ENCODE measurements at places on chromosomes 7 and 10. TPM values are rescaled to one million over a fixed set of nuclear protein-coding genes. Genes with fewer than 3 reads are reported as not detected.

DNA sequence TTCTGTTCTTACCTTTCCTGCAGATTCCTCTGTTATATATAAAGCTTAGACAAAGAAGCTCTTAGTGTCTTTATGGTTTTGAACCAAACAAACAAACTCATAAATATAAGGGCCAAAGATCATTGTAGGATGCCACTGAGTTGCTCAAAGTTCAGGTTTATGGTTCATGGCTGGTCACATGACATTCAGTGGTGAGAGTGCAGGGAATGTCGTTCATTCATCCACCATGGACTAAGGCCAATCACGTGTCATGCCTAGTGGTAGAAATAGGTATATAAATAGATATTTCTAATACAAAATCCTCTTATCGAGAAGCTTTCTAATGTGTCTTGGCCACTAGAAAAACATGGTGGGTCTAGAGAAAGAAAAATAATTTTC is 119.4 kb downstream of the GATA3 start:
- DNase-seq, result no peak

DNA sequence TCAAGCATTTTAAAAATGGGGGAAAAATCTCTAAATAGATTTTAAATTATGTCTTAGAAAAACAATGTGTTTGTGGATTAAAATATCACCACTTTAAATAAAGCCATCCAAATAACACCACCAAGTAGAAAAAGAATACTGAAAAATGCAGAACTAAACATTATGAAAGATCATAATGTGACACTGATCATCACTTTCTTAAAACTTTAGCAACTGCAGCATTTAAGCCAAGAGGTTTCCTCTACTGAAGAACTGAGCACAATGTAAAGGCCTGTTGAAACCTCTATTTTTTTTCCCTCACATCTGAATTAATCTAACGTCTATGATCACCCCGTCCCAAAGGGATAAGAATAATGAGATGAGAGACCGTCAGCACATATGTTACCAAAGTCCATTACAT is 18.6 kb downstream of the MINDY3 start:
- no peak for DNase-seq

- no peak for DNase-seq
Observed at GRCh38 chr7:103856929-103857328, 132.5 kb downstream of the RELN start.

DNA sequence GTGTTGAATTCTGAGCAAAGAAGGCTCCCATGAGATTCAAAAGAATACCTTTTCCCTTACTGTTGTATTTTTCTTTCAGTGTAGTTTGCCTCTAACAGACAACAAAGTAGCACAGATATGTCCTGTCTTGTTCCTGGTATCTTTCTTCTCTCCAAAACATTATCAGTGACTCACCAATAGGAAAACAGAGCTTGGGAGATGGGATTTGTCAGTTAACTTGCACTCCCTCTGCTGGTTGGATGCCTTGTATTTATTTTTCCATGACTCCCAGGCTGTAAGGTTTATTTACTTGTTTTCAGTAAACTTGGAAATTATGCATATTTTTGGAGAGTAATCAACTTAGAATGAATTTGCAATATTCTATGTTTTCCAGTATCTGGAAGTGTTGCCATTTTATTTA is 129.7 kb downstream of the SAMD9 start:
- peak; percentile 47 for DNase-seq

DNA sequence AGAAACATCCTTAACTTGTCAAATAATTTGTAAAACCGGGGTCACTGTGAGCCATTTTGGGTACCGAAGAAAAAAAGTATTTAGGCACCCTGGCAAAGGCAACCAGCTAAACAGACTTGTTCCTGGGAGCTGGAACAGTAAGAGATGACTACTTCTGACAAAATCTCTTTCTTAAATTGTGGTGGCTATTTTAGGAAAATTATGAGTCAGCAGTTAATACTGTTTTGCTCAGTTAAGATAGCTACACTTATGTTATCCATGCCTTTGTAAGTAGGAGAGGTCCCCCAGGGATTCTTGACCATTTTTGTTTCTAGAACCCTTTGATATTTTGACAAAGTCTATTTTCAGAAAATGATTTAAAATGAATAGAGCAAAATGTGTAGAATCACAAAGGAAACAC is 68.7 kb downstream of the TAX1BP1 start:
- DNase-seq, result no peak

DNA sequence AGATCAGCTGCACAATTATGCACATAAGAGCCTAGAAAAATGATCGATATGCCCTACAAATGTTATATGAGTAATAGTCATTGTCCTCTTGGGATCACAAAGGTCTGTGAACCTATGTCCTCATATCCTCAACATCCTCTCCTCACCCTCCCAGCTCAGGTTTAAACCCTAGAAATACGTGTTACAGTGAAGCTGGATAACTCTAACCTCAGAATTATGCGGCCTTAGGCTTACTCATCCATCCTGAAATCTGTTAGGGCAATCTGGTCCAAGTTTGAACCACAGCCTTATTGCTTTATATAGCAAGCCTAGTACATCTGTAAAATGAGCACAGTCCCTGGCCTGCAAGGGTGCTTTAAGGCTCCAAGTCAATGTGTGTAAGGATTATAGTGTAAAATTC is 84.2 kb upstream of the FRMD4A start:
- DNase-seq, result no peak

- DNase-seq, result no peak
Observed at GRCh38 chr10:31635415-31636065, 293.1 kb downstream of the ARHGAP12 start.

GRCh38 chr10:118870467-118871243 is 115.9 kb upstream of the CACUL1 start:
- peak; percentile 51 for DNase-seq

- no peak for DNase-seq
Observed at GRCh38 chr7:119748991-119749390, 524.0 kb upstream of the KCND2 start.

GRCh38 chr10:70699063-70699658 is 26.9 kb downstream of the ADAMTS14 start:
- no peak for DNase-seq

DNA sequence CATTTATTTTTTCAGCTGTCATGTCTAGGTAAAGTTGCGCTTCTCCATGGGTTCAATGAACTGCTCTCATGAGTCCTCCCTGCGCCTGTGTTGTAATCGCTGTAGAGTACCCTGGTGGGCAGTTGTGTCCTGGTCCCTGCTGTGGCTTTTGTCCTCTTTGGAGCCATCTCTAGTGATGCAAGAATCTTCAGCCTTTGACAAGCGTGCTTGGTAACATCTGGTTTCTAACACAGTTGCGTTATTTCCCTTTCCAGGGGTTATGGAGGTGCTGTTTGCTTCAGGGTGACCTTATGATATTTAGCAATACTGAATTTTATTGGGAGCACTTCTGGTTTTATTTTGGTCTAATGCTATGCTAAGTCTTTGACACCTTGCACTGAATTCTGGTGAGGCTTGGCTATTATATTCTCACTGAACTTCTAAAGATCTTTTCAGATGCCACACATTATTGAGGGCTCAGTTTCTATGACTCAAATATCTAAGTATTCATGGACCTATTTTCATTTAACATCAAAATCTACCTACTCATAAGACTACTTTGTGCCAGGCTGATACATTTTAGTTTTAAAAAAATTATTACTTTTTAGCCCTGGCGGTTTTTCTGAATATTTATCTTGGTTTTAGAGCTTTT is 88.6 kb downstream of the FANK1 start:
- no peak for DNase-seq

DNA sequence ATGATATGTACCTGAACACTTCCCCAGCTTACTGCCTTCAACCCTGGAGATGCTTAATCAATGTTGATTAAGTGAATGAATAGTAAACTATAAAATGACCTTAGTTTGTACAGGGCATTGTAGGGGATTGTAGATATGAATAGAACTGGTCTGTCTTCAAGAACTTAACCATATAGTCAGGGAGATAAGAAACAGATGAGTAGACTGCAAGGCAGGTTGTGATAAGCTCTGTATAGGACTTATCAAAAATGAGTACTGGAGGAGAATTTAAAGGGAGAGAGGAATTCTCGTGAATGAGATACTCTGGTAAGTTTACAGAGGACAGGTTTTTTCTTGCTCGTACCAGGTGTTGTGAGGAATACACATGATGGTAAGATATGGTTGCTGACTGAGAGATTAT is 27.6 kb downstream of the SGPL1 start:
- DNase-seq, result no peak

- no peak for DNase-seq
Observed at GRCh38 chr10:96651998-96652431, 65.2 kb upstream of the TM9SF3 start.

DNA sequence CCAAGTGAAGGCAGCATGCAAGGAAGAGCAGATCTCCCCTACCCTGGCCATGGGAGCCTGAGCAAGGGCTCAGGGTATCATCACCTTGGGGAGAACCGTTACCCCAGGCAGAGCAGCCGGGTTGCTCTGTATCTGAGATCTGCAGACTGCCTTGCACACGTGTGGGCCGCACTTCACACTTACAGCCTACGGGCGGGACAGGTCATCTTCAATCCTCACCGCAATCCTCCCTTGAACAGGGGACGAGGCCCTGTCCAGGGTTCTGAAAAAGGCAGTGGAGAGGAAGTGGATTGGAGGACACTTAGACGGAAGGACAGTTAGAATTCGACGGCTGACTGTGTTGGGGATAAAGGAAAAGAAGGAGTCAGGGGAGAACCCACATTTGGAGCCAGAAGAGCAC is 51.4 kb downstream of the NPS start:
- peak; percentile 19 for DNase-seq

DNA sequence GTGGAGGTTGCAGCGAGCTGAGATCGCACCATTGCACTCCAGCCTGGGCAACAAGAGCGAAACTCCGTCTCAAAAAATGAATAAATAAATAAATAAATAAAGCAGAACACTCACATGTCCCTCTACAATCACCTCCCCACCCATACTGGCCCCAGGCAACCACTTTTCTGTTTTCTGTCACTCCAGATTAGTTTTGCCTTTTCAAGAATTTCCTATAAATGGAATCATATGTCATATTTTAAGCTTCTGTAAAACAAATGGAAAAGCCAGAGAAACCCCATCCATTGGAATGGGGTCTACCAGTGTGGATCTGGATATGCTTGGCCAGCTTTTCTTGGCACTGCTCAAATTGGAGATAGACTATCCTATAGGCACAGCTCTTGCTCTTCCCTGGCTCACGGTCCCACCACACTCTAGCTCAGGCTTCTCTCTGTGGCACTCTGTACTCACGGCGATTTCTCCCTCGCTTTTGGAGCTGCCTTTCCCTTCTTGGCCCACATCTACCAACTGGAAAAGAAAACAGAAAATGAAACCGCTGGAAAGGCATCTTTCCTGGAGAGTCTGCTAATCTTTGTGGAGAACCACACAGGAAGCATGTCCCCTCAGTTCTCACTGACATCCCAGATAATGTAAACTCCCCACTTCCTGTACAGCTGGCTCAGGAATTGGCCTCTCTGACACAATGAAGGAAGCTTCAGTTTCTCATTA is 210.1 kb downstream of the JCAD start:
- no peak for DNase-seq

- DNase-seq, result no peak
Observed at GRCh38 chr10:129788215-129788614, 175.9 kb downstream of the EBF3 start.

DNA sequence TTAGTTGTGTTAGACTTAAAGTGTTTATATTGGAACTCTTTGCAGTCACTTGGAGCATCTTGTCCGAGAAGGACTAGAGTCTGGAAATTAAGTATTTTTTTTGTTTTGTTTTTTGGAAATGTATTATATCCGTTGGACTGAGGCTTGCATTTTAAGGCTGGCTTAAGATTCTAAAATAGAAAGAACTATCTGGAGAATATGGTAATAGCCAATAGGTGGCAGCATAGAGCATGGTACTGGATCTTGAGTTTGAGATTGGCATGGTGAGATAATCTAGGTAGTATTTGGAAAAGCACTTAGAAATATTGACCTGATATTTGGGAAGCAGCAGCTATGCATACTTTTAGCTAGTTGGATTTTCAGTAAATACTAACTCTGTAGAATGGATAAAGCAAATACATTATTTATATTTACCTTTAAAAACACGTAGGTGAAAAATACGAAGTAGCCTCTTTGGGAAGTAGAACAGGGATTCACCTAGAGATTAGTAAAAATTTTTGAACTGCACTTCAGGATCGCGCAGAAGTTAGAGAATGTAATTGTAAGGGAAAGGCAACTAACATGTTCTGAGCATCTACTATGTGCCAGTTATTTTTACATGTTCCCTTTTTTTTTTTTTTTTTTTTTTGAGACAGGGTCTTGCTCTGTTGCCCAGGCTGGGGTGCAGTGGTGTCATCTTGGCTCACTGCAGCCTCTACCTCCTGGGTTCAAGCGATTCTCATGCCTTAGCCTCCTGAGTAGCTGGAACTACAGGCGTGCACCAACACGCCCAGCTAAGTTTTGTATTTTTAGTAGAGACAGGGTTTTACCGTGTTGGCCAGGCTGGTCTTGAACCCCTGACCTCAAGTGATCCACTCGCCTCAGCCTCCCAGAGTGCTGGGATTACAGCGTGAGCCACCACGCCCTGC is 78.6 kb downstream of the LCOR start:
- DNase-seq, result peak; percentile 5

- DNase-seq, result no peak
Observed at GRCh38 chr7:139991269-139991666, 71.5 kb downstream of the PARP12 start.

DNA sequence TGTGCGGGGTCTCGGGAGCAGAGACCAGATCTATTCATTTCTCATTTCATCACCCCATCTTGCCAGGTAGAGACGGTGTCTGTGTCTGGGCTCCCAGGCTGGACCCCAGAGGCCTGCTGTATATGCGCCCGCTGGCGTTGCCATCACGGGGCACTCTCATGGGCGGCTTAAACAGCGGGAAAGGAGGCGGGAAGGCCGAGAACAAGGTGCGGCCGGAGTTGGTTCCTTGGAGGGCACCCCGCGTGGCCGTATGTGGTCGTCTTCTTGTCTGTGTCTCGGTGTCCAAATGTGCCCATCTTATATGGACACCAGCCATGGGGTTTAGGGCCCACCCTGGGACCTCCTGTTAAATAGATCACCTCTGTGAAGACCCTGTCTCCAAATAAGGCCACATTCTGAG is 2.1 kb upstream of the CFAP46 start:
- DNase-seq, result no peak

DNA sequence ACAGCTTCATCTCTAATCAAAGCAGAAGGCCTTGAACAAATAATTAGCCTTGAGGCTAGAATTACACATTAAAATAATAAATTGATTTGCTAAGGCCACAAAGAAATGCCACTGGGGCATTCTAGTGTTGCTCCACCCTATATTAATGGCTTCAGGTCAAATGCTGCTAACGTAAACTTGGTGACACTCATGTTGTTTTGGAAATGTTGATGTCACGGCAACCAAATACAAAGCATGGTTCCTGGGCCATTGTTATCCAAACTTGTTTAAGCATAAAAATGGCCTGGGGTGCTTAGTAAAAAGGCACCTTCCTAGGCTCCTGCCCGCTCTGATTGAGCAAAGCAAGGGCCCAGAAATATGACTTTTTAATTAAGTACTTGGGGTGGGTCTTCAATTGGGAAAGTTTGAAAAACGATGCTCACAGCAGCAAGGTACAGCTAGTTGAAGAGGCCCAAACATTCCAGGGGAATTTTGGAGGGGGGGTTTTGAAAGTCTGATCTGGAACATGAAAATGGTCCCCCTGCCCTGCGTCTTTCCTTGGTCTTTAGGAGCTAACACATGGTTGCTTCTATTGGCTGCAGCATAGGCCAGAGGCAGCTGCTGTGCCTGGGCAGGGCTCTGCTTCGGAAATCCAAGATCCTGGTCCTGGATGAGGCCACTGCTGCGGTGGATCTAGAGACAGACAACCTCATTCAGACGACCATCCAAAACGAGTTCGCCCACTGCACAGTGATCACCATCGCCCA is 67.8 kb downstream of the ABCC2 start:
- no peak for DNase-seq

SHH gene
- 8.7 TPM for total RNA-seq

TEX47 gene
- not detected for total RNA-seq

MUC12 gene
- not detected for total RNA-seq

NKX2-3 gene
- 2.5 TPM for total RNA-seq

TRIM50 gene
- not detected for total RNA-seq

GRK5 gene
- total RNA-seq, result 0.20 TPM

Measured in Caki2 (cell line).